ENCODE measurements at places on chromosomes 2 and 18.

GRCh38 chr18:8046441-8046840 is 479.3 kb downstream of the PTPRM start:
- no peak for DNase-seq

- no peak for DNase-seq
Measured at GRCh38 chr2:160836755-160837154, 323.5 kb upstream of the TANK start.

DNA sequence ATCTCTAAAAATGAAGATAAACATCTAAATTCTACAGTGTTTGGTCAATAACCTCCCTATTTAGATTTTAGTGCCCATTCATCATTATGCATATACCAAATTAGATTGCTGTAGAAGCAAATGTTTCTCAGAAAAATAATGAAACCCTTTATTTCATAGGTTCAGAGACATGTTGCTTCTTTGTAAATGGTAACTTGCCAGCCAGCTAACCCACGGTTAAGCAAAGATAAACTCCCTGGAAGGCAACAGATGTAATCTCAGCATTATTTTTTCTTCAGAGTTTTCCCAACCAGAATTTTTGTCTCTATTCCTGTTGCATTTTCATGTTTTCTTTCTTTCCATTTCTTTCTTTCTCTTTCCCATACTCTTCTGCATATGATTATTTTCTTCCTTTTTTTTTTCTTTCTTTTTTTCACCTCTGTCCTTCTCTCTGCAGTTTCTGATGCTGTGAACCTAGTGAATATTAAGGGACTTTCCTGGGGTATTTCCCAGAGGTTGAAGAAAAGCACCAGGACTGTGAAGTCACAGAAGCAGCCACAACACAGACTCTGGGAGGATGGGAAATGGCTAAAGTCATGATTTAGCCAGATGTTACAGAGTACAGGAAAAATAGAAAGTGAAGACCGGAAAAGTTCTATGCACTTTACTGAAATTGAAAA is 50.0 kb upstream of the DSG1 start:
- no peak for DNase-seq

DNA sequence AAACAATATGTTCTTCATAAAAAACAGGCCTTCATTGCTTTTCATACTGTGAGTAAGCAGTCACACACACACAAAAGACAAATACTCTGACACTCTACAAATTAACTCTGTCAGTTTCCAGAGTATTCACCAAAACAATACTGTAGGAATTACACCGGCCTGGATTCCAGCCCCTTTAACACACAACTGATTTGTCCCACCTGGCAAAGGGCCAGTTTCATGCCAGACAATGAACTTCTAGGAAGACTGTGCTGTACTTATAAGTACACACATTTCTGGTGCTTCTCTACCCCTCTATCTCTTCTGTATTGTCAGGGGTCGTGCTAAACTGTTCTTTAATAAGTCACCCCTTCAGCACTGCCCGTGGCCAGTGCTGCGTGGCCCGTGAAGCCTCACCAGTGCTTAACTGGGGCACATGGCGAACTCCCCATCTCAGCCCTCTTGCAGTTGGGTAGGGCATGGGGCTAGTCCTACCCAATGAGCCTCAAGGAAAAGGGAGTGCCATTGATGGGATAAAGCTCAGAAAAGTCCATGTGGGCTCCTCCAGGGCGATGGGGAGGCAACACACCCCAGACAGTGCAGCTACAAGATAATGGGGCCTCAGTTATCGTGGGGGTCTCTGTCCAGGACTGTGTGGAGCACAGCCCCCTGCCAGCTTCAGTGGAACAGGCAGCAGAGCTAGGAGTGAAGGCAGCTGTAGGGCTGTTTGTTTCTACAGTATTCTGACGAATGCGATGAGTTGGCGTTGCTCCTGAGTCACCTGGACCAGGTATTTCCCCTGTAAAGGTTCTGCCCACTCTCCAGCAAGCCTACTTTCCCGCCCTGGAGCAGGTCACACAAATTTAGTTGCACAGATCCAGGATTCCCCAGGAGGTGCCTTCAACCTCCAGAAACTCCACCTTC is 99.0 kb downstream of the SP3 start:
- DNase-seq, result no peak

DNA sequence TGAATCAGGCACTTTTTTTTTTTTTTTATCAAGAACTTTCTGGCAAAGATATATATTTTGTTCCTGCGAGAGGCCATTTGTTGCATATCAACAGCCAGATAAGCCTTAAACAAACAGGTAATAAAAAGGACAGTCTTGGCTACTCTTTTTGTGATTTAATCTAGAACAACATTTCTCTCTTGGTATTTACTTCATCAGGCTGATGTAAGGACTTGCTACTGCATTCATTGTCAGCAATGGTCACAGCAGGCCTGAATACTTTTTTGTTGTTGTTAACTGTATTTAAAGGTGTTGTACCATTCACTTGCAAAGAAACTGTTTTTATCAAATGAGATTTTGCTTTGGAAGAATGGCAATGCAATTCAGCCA is 683.8 kb downstream of the IRS1 start:
- no peak for DNase-seq

- DNase-seq, result no peak
Measured at GRCh38 chr2:220999356-220999755, 572.7 kb downstream of the EPHA4 start.

GRCh38 chr2:86794861-86795260 is 4.1 kb upstream of the CD8A start:
- no peak for DNase-seq

GRCh38 chr2:178908810-178909209 is 101.6 kb upstream of the TTN start:
- DNase-seq, result no peak

GRCh38 chr2:17752892-17753802 is 463 bp downstream of the SMC6 start:
- DNase-seq, result peak; percentile 84

- no peak for DNase-seq
Measured at GRCh38 chr18:79524181-79525078, 128.7 kb downstream of the NFATC1 start.

DNA sequence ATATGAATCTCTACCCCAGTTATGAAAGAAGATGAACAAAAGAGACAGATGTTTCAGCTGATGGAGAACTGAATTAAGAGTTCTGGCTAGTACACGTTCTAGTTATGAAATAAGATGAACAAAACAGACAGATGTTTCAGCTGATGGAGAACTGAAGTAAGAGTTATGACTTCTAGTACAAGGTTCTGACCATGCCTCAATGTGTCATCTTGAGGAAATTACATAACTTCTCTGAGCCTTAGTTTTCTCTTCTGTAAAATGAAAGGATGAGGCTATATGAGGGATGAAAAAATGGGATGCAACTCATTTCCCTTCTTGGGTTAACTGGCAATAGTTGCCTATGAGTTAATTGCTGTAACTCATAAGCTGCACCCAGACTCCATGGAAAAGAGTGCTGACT is 92.9 kb upstream of the WDR75 start:
- peak; percentile 15 for DNase-seq

GRCh38 chr2:170098626-170099312 is 79.2 kb upstream of the MYO3B start:
- DNase-seq, result no peak
